Stimulated activated CD4-positive, alpha-beta T cell treated with anti-CD3 and anti-CD28 coated beads, Interleukin-12 subunit alpha, Interleukin-12 subunit beta, amount 100 ng/mL, for 48 hours (primary cell): ENCODE measurements at places on chromosomes 1 and 21.

- no peak for DNase-seq
These were observed 10.9 kb upstream of the IFI16 start for GRCh38 chr1:158998781-158999161.

GRCh38 chr1:215056584-215056983 lies 26.0 kb upstream of the KCNK2 start:
- no peak for DNase-seq

GRCh38 chr1:194024659-194025058 lies 838.2 kb upstream of the B3GALT2 start:
- no peak for DNase-seq

GRCh38 chr1:77899647-77900320 lies 11.4 kb downstream of the NEXN start:
- DNase-seq, result no peak

- no peak for DNase-seq
These were observed 20.6 kb downstream of the CEP104 start for GRCh38 chr1:3836421-3836820.

DNA sequence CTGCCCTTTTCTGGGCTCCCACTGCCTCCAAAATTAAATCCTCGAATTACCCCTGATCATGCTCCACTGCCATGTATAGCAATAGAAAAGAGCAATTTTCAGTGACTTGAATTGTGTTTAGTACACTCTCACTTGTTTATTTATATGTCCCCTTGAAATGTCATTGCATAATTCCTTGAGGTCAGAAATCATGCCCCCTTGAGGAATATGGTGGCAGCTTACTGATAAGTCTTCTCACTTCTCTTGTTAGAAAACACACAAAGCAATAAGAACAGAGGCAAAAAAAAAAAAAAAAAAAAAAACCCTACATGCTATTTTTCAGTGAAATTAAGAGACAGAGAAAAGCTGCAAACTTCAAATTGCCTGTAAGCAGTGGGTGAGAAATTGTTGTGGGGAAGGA lies 37.5 kb downstream of the GPR88 start:
- no peak for DNase-seq

GRCh38 chr1:43446881-43447835 lies 6.6 kb downstream of the HYI start:
- DNase-seq, result no peak

DNA sequence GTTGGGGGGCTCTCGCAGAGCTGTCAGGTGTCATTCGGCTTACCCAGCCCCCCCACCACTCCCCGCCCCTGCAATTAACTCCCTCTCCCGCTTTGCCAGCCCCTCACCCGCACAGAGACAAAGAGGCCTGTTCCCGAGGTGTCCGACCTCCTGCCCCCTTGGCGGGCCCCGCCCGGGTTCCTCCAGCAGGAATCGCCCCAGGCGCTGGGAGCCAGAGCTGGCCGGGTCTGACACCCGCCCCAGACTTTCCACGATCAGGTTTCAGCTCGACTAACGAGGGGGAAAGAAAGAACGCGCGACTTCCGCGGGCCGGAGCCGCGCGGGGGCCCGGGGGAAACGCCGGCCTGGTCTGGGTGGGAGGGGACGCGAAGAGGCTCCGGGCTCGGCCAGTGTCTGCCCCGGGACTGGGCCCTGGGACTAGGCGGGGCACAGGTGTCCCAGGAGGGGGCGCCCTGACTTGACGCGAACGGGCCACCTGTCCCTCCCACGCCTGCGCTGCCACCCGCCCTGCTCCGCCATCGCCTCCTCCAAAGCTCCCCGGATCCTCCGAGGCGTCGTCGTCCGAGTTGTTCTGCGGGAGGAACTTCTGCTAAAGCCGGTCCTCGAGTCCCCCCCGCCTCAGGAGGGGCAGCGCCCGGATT lies 36.4 kb upstream of the HHAT start:
- peak; percentile 33 for DNase-seq

DNA sequence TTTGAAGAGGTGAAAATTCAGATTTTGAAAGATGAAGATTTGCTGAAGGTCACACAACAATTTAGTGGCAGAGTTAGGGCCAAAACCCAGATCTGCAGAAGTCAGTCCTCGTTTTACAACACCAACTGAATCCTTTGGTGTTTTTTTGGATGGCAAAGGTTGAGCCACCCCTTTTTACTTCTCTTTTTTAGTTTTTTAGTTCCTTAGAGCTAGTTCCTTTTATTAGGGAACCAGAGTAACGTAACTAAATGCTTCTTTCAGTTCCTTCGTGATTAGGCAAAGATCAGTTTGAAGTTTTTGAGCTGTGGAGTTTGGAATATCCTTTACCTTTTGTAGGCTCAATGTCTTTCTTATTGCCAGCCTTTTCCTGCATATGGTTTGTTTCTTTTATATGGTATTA lies 67.9 kb upstream of the ARID1A start:
- no peak for DNase-seq

DNA sequence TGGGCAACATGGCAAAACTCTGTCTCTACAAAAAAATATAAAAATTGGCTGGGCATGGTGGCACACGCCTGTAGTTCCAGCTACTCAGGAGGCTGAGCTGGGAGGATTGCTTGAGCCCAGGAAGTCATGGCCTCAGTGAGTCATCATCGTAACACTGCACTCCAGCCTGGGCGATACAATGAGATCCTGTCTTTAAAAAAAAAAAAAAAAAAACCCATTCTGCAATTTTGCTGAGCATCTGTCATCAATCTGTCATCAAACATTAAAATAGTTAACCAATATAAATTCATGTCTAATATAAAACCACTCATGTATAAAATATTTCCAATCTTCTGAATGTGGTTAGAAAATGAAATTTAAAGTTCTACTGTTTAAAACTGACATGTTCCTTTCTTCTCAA lies 56.9 kb downstream of the LPAR3 start:
- DNase-seq, result no peak

DNA sequence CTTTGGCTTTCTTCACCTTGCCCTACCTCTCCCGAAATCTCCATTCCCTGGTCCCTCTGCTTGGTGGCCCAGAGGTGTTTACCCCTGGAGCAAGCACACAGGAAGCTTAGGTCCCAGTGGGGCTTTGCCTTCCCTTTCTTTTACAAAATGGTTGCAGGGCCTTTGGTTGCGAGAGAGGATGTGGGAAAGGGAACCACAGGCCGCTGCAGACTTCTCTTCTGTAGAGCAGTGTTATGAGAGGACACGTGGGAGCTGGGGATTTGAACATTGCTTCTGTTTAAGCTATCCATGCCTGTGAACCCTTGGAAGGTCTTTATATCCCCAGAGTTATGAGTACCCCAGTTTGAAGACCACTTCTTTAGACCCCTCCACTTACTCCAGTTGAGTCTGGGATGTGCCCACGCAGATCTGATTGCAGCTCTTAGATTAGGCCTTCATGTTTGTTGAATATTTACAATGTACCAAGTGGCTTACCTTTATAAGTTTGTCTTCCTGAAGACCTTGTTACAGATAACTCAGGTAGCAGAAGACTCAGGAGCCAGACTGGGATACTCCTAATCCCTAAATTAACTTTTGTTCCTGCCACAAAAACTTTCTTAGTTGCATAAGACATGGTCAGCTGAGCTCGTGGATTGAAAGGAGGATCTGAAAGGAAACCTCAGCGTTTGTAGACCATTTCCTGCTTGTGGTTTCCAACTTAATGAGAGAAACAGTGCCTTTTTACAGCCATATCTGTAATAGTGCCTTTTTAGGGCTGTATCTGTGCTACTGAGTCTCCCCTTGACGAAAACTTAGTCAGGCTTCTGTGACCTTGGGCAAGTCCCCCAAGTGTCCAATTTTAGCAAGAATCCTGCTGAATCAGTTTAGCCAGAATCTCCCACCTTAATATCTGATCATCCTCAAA lies 21.9 kb upstream of the IVNS1ABP start:
- DNase-seq, result peak; percentile 15

DNA sequence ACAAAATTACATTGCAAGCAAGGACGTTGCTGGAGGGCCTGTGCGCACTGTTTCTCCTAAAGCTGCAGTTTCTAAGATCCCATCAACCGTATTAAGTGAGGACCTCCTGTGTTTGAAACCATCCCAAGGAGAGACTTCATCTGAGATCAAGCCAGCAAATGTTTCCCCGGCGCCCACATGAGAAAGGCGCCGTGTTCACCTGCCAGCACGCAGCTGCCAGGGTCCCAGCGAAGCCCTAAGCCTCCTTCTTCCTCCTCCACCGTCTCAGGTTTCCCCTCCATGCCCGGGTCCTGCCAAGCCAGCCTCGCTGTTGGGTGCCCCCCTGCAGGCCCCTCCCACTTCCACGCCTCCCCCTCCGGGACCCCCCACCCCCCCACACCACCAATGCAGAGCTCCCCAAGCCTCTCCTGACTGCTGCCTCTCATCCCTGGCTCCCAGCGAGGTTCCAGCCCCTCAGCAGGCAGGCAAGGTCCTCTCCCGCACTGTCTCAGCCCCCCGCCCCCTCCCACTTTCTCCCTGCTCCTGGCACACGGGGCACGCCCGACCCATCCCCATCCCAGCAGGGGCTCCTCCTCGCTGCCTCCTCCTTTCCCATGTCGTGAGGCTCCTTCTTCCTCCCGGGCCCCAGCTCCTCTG lies 8.6 kb upstream of the TFF1 start:
- DNase-seq, result no peak

GRCh38 chr1:118902711-118903191 lies 85.4 kb downstream of the TBX15 start:
- DNase-seq, result no peak

DNA sequence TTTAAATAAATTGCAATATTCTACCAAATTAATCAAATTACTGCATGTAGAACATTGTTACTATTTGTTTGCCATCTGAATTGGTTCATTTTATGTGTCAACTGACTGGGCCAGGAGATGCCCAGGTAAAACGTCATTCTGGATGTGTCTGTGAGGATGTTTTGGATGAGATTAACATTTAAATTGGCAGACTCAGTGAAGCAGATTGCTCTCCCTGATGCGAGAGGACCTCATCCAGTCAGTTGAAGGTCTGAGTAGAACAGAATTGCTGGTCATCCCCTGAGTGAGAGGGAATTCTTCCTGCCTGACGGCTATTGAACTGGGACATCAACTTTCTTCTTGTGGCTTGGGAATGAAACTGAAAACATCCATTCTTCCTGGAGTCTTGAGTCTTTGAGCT lies 122.0 kb upstream of the GREM2 start:
- DNase-seq, result no peak

DNA sequence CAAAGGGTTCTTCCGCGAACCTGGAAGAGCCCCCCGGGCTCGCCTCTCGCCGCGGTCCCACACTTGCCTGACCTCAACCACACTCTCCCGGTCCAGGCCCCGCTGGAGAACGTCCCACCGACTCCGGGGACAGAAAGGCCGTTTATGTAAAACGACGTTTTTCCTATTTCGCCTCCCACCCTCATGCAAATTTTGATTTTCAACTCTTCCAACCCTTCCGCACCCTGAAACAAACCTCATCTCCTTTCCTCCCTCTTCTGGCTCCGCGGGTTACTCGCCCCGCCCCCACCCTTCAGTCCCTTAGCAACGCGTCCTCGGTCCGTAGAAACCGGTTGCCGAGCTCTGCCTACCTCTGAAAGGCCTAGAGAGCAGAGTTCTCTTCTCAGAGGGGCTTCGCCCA lies at the start of gene C1orf141:
C1orf141 (minus strand) TSS at position 276 of the 400 bp plus-strand sequence. CDS start 7,730 bp downstream, outside the sequence.
- DNase-seq, result no peak

DNA sequence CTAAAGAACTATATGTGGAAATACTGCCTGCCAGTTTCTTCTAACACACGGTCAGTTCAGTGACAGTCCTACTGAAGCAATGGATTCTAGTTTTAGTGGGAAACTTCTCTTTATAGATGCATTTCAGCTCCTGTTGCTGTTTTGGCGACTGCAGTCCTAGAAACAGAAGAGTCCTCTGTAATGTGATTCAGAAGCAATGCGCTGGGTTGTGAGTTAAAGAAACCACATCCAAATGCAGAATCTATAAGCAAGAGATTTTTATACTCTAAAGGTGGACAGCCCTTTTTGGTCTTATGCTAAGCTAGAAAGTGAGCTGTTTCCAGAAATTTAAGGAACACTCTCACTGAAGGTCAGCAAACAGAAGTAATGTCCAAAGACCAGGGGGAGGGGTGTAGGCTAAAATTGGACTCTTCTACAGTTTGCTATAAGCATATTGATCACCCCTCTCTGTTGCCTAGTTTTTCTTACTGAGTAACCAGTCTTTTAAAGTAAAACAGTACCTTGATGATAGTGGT lies 30.8 kb downstream of the DUSP10 start:
- DNase-seq, result no peak

DNA sequence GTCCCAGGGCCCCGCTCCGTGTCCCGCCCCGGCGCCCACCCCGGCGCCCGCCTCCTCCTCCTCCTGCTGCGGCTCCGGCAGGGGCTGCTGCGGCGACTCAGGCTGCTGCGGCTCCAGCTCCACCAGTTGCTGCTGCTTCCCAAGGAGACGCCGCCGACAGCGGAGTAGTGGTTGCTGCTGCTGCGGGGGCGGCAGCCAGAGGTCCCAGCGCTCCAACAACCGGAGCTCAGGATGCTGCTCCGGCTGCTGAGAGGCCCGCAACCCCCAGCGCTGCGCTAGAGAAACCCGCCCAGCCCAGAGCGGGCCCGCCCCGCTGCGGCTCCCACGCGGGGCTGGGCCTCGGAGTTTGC lies 1.1 kb downstream of the CRCT1 start:
- DNase-seq, result no peak

DNA sequence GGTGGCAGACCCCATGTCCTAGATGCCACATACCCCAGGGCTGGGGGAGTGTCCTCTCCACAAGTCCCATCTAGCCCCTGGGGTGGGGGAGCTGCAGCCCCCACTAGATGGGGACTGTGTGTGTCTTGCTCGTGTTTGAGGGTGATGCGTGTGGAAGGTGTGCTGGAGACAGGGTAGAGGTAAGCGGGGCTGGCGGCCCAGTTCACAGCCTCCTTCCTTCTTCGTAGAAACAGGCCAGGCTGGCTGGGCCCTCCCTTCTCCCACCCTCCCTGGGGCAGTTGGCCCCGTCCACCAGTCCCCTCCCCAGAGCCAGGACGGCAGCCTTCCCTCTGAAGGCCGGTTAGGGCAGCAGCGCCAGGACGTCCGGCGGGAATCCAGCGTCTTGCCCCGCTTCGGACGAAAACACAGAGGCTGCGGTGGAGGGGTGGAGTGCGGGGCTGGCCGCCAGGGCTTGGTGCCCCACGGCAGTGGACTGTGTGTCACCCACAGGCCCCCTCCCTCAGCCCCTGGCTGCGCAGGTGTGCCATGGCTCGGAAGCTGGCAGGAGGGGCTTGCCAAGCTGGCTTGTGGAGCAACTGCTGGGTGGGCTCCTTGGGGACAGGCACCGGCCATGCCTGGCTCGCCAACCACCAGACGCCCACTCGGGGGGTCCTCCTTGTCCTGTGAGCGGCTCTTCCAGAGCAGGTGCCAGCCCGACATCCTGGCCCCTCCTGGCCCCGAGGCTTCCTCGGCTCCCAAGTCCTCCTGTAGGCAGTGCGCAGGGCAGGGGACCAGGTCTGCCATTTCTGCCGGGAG lies 3.6 kb downstream of the PRDM16 start:
- no peak for DNase-seq

- DNase-seq, result no peak
These were observed 26.2 kb downstream of the SLC44A3 start for GRCh38 chr1:94846308-94846707.
